GM23248 (cell line): ENCODE measurements at places on chromosomes 11 and 22. TPM values are rescaled to one million over a fixed set of nuclear protein-coding genes. Genes with fewer than 3 reads are reported as not detected.

Gene OSM
- total RNA-seq = not detected in 2 replicates

Gene APOA4
- total RNA-seq = not detected in 2 replicates

Gene RAPSN
- total RNA-seq = 0.13 and 0.22 TPM in 2 replicates

Gene C11orf42
- not detected in 2 replicates for total RNA-seq

Gene MRGPRE
- total RNA-seq = not detected in 2 replicates

Gene OR8H2
- not detected in 2 replicates for total RNA-seq

Gene MIOX
- not detected in 2 replicates for total RNA-seq

- no peak for DNase-seq
These were observed 225.6 kb upstream of the E2F8 start for GRCh38 chr11:19466314-19466713.

- no peak for DNase-seq
These were observed 6.1 kb downstream of the LSP1 start for GRCh38 chr11:1859004-1859403.

DNA sequence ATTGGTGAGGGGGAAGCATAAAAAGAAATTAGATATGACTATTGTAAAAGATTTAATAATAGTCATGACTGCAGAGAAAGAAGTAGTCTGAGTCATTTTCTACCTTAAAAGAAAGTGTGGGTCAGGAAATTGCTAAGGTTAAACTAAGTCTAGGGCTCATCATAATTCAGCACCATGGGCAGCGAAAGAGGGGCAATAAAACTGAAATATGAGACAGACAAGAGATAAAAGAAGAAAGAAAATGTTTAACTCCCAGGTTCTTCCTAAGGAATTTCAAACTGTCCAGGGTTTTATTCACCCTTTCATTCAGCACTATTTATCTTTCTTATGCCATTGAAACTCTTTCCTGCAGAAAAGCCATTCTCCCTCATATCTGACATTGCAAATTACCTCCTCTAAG, 114.4 kb upstream of the API5 start:
- no peak for DNase-seq

DNA sequence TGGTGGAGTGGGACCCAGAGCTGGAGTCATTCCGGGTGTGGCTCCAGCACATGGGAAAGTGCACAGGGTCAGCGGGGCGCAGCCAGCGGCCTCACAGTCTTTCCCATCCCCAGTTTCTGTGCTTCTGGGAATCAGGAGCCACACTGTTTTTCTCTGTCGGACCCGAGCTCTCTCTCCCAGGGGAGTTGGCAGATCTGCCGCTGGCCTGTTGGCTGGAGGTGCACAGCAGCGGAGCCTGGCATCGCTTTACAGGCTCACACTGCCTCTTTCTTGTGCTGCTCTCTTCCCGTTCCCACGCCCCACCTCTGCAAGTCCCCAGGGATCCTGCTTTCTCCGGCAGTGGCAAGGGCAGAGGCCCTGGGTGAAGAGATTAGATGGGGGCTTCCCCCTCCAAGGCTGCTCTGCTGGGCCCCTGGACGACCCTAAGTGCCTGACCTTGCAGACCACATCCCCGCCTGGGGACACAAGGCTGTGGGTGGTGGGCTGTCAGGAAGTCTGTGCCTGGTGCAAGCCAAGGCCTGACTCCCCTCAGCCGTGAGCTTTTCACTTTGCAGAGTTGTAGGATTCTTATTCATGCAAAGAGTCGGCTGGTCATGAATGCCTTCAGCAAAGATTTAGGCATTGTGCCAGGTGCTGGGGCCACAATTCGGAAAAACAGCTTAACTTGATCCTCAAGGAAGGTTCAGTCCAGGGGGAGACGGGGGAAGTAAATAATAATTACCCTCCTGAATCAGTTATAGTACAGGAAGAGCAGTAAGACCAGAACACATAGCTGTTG, 116.3 kb downstream of the TIMP3 start:
- DNase-seq = no peak

DNA sequence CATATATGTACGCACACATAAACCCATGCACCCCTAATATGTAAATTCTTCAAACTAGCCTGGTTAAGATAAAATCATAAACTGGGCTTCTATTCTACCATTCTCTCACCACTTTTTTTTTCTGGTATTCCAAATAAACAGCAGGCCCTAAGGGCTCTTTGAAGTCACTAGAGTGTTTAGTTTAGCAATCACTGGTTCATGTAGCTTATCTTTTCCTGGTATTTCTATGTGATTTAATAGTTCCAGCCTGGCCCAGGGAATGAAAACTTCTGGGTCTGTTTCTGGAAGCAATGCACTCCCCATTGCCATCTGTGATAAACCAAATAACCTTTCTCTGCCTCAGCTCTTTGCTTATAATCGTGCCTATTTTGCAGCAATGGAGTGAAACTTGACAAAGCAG, 10.7 kb upstream of the MPPED2 start:
- no peak for DNase-seq

GRCh38 chr11:85627332-85627997, at the start of gene DLG2:
TSS of gene DLG2 (minus strand) at chr11:85627344.
- peak; percentile 79 for DNase-seq

GRCh38 chr22:39999144-39999757, 4.5 kb downstream of the FAM83F start:
- peak; percentile 32 for DNase-seq

DNA sequence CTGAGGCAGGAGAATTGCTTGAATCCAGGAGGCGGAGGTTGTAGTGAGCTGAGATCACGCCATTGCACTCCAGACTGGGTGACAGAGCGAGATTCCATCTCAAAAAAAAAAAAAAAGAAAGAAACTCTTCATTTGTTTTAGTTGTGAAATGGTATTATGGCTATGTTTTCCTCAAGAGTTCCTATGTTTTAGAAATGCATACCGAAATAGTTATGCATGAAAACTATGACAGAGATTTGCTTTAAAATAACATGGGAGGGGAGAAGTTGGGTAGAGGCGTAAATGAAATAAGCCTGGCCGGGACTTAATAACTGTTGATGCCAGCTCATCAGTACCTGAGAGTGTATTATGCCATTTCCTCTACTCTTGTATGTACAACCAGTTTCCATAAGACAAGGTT, 48.3 kb downstream of the FEZ1 start:
- DNase-seq = no peak

GRCh38 chr11:112784323-112785073, 176.7 kb upstream of the NCAM1 start:
- DNase-seq = peak; percentile 40

GRCh38 chr11:92916299-92916698, 53.2 kb upstream of the MTNR1B start:
- DNase-seq = no peak

DNA sequence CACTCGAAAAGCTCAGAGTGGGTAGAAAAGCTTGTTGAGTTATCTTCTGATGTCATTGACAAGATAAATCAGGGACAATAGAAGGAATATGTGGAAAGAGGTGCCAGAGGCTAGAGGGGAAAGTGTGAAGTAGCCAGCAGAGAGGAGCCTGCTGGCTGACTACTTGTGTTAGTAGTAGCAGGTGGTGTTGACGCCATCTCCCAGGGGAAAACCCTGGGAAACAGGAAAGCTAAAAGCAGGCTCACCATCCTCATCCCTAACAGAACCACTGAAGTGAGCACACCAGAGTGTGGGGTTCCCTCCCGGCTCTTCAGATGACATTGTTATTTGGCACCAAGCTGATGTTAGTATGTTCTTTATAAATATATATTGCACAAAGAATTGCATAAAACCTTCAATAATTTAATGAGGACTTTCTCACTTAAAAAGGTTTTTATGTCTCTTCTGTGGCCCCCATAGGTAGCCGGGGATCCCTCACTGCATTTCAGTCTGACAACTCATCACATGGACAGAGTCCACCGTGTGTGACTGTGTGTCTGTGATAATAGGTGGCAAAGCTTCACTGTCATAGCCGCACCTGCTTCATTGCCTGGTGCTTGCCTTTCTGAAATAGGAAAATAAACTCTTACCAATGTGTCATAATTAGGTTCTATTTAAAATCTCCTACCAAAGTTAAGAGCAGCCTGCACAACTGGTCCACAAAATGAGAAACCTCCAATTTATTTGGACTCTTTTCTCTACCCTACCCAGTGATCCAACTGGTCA, 63.2 kb upstream of the TOP3B start:
- DNase-seq = no peak

GRCh38 chr22:30305519-30305905, 16.2 kb upstream of the CASTOR1 start:
- peak; percentile 40 for DNase-seq

- DNase-seq = peak; percentile 15
These were observed 88.7 kb upstream of the DRD2 start for GRCh38 chr11:113563766-113564526.

DNA sequence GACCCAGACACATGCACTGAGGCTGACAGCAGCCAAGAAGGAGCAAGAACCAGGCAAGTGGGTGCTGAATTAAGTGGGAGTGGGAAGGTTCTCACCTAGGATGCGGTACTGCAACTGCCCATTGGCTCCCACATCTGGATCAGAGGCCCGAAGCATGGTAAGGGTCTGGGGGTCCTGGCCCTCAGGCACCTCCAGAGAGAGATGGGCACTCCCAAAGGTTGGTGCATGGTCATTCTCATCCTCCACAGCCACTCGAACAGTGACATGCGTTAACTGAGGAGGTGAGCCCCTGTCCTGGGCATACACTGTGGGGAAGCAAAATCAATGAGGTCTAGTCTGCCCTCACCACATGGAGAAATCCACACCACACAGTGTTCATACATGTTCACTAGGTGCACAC, 9.3 kb upstream of the TPP1 start:
- DNase-seq = no peak

- no peak for DNase-seq
These were observed 222.9 kb downstream of the CTTN start for GRCh38 chr11:70621241-70621640.

GRCh38 chr11:46300270-46300669, 22.8 kb downstream of the CREB3L1 start:
- no peak for DNase-seq

DNA sequence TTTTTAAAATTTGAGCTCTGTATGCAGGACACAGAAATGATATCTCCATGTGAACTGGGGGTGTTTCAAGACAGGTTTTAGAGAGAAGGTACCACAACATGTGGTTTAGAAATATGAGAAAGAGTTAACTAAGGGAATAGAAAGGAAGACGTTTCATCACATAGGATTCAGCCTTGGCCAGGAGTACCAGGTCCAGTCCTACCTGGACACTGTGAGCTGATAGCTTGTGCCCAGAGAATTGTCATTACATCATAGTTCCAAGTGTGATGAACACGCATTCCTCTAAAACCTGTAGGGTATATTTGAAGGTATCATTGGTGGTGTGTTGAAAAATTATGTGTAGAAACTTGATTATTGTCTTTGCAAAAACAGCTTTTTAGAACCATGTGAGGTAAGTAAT, 1.8 kb downstream of the SLC22A9 start:
- no peak for DNase-seq

- no peak for DNase-seq
These were observed 625.4 kb downstream of the BRD1 start for GRCh38 chr22:49202226-49202625.
